MM.1S (cell line): ENCODE measurements at places on chromosomes 13 and 19.

- H3K27me3 ChIP-seq: peaks cover 13% of the 10 kb centered on the region
- no peak overlapping the region for H3K4me3 ChIP-seq
- H3K36me3 ChIP-seq: no peaks in the 10 kb centered on the region
- no peak for DNase-seq
- no peak overlapping the region for H3K27ac ChIP-seq
These were observed 469.5 kb upstream of the TSHZ3 start for GRCh38 chr19:31818798-31819105.

DNA sequence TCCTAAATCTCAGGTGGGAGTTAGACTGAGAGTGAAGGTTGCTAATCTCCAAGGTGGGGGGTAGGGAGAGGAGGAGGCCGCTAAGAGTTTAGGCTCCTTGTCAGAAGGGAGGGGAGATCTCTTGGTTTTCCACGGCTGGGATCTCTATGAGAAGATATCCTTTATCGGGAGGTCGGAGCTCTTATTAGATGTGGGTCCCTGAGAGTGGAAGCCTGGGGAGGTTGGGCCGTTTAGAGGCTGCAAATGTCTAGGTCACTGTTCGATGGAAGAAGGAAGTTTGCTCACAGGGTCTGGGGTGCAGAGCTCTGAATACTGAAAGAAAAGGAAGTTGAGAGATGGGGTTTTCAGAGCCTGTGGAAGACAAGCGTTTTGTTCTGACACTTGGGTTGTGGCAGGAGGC, 3.8 kb downstream of the MYADM start:
- no peak overlapping the region for H3K4me3 ChIP-seq
- H3K27ac ChIP-seq: no peak overlapping the region
- no peaks in the 10 kb centered on the region; the same call in 1 of the 2 replicates for H3K27me3 ChIP-seq
- H3K4me1 ChIP-seq: no peaks in the 10 kb centered on the region
- H3K36me3 ChIP-seq: no peaks in the 10 kb centered on the region

- H3K4me1 ChIP-seq: no peaks in the 10 kb centered on the region
- no peaks in the 10 kb centered on the region for H3K36me3 ChIP-seq
- H3K4me3 ChIP-seq: no peak overlapping the region
- H3K27ac ChIP-seq: no peak overlapping the region
- no peaks in the 10 kb centered on the region for H3K27me3 ChIP-seq
These were observed 254.6 kb downstream of the COG6 start for GRCh38 chr13:39910041-39910440.

- H3K36me3 ChIP-seq: no peaks in the 10 kb centered on the region
- H3K4me1 ChIP-seq: peaks cover 10% of the 10 kb centered on the region
- no peak overlapping the region for H3K27ac ChIP-seq
- peaks cover 14% of the 10 kb centered on the region for H3K27me3 ChIP-seq
- peak overlapping the region; percentile 51 for H3K4me3 ChIP-seq
These were observed 8.8 kb downstream of the PRR36 start for GRCh38 chr19:7865262-7865911.

DNA sequence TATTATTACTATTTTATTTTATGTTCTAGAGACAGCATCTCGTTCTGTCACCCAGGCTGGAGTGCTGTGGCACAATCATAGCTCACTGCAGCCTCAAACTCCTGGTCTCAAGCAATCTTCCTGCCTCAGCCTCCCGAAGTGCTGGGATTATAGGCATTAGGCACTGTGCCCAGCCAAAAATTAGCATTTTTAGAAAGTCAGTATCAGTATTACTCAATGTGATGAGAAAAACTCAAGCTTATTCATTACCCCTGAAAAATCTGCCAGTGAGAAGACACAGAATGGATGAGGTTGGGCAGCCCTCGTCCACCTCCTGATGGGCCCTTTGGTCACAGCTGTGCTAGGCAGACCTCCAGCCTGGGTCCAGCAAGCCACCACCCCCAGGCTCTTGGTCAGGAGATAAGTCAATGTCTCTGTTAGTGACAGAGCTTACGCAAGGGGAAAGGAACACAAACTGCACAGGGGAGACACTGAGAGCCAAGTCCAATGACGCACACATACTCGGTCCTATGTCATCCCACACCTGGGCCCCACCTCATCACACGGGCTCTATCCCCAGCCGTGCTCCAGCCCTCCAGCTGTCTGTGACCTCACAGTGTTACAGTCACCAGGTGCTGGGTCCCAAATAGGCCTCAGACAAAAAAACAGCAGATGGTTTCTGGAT, 19.8 kb downstream of the PEPD start:
- no peaks in the 10 kb centered on the region for H3K27me3 ChIP-seq
- no peak overlapping the region for H3K27ac ChIP-seq
- no peaks in the 10 kb centered on the region for H3K36me3 ChIP-seq
- DNase-seq: no peak
- no peaks in the 10 kb centered on the region for H3K4me1 ChIP-seq

- DNase-seq: no peak
- H3K36me3 ChIP-seq: no peaks in the 10 kb centered on the region
- no peak overlapping the region for H3K27ac ChIP-seq
- H3K4me3 ChIP-seq: no peak overlapping the region
- no peaks in the 10 kb centered on the region for H3K27me3 ChIP-seq
These were observed 69.9 kb downstream of the C13orf42 start for GRCh38 chr13:51041126-51041525.

GRCh38 chr13:51938454-51938853, 72.8 kb downstream of the ATP7B start:
- no peak overlapping the region for H3K4me3 ChIP-seq

DNA sequence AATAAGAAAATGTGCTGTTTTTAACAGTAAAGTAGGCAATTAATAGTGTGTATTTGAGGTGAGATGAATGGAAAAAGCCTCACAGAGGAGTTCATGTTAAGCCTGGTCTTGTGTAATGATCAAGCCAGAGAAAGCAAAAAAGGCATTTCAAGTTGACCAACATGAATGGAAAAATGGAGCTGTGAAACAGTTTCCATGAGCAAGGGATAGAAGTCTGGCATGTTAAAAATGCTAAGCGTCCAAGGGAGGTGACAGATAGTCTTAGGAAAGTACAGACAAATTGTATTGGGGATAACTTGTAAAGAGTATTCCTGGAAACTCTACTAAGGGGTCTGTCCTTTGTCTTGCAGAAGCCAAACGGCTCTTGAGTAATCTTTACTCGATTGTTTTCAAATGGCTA, 506.8 kb upstream of the ATXN8OS start:
- H3K27ac ChIP-seq: no peak overlapping the region
- H3K4me3 ChIP-seq: no peak overlapping the region
- no peaks in the 10 kb centered on the region for H3K27me3 ChIP-seq
- H3K36me3 ChIP-seq: no peaks in the 10 kb centered on the region
- no peaks in the 10 kb centered on the region for H3K4me1 ChIP-seq

- H3K4me3 ChIP-seq: no peak overlapping the region
- DNase-seq: no peak
These were observed 265.1 kb upstream of the EDNRB start for GRCh38 chr13:78183732-78184131.

- no peaks in the 10 kb centered on the region for H3K36me3 ChIP-seq
- H3K27me3 ChIP-seq: peaks cover 9% of the 10 kb centered on the region
- no peak for DNase-seq
- no peak overlapping the region for H3K27ac ChIP-seq
- no peak overlapping the region for H3K4me3 ChIP-seq
These were observed 9.3 kb downstream of the PLEKHA4 start for GRCh38 chr19:48858984-48859710.

GRCh38 chr19:30135797-30136196, 193.8 kb downstream of the URI1 start:
- H3K27ac ChIP-seq: no peak overlapping the region
- H3K27me3 ChIP-seq: peaks cover 65% of the 10 kb centered on the region
- DNase-seq: no peak
- H3K4me1 ChIP-seq: no peaks in the 10 kb centered on the region
- no peak overlapping the region for H3K4me3 ChIP-seq
